Umbilical cord (tissue), 2 donors: ENCODE measurements at places on chromosomes 13 and 19.

DNA sequence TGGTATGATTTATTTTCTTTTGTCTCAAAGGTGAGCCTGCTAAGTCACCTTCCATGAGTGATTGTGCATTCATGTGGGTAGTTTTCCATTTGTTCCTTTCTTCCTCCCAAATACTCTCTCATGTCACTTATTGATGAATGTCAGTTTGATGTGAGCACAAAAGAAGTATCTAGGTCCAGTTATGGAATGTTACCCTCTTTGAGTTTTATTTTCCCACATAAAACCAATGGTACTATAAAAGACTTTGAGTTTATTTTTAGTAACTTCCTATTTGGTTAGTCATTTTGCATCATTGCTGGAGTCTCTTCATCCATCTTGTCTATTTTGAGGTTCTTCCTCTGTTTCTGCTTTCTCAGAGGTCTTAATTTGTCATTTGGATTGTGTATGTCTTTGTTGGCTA is 321.3 kb downstream of the GPC6 start:
- DNase-seq, result no peak

DNA sequence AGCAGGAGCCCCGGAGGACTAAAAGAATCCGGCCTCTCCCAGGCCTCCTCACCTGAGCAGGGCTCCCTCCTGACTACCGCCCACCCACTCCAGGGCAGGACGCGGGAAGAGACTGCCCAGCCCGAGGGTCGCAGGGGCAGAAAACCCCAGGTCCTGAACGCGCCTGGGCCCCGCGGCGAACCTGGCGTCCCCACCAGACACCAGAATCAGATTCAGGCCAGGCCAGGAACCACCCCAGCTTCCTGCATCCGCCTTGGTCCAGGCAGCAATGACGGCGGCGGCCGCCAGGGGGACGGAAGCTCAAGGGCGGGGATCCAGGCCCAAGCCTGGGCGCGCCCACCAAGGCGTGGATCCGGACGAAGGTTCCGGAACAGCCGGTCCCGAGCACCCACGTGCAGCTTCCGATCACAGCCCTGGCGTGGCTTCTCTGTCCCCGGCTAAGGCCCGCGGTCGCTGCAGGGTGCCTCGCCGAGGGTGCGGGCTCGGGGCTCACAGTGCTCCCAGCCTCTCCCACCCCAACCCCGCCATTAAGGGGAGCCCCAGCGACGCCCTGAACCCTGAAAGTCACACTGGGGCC is 3.6 kb downstream of the LGALS7 start:
- peak; percentile 88 for DNase-seq

GRCh38 chr13:62035981-62036380 is 620.3 kb upstream of the PCDH20 start:
- no peak for DNase-seq

DNA sequence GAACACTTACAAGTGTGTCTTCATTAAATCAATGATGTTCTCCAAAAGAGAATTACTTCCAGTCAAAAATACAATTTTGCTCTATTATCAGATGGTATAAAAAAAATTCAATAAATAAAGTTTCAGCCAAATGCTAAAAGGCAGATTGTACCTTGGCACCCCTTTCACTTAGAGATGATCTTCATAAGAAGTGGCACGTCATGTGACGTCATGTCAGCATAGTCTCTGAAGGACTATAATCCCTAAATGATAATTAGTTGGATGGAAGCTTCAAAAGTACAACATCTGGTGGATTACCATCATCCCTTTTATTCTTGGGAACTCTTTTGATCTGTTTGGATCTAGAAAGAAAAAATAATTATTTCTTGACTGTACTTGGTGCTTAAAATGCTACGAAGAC is 335.5 kb upstream of the EDNRB start:
- DNase-seq, result no peak

DNA sequence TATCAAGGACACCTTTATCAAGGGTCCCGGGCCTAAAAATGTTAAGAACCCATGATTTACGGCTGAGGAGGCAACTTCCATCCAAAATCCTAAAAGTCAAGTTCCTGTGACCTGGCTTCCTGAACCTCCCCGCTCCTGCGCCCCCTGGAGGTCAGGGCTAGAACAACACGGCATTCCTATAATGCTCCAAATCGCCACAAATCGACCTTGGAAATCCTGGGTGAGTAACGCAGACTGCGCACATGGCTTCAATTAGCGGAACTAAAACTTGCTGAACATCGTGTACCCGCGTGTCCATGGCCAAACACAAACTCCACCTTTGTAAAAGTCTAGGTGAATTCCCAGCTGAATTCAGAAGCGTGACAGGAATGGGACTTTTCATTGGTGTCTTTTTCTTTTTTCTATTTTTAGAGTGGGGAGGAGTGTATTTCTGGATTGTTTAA is 4.3 kb upstream of the C5AR1 start:
- peak; percentile 33 for DNase-seq

DNA sequence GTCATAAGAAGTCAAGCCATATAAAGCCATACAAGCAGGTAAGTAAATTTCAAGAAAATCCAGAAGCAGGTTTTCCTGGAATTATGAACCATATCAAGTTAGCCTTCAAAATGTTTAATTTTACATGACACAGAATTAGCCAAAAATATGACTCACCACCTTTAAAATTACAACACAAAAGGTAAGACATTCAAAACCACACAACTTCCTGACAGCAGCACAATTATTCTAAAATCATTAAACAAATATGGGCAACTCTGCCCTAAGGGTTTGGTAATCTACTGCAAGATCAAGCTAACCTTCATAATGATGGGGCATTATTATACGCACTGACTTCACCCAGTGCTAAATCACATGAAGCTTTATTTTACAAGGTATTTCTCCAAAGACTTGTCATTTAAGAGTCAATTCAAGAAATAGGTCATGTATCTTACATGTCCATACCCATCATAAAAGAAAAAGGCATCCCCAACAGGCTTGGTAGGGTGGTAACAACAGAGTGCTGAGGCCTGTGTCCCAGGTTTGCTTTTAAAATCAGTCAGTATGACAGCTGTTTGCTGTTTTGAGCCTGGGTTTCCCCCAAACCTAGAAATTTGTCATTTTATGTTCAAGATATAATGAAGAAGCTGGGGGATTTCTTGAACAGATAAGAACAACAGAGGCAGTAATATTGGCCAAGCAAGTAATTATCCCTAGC is 15.2 kb downstream of the RCBTB1 start:
- DNase-seq, result no peak

DNA sequence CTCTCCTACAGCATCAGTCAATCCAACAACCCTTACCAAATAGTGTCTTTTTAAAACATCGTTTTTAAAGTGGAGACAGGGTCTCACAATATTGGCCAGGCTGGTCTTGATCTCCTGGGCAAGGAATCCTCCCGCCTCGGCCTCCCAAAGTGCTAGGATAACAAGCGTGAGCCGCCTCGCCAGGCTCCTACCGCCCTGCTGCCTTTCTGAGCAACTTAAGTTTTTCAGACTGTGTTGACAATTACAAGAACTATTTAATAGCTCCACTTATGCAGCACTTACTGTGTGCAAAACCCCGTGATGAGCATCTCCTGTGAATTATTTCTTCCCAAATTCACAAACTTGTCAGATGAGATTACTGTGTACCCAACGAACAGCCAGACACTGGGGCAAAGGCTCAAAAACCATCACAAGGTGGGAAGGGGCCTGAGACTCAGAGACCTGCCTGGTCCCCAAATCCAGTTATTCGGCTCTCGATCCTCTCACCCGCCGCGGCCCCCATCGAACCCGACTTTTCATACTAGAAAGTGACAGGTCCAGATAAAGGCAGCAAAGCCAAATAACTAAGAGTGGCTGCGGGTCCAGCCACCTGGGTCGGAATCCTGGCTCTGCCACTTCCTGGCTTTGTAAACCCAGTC is 581 bp downstream of the RPL18 start:
- DNase-seq, result no peak

DNA sequence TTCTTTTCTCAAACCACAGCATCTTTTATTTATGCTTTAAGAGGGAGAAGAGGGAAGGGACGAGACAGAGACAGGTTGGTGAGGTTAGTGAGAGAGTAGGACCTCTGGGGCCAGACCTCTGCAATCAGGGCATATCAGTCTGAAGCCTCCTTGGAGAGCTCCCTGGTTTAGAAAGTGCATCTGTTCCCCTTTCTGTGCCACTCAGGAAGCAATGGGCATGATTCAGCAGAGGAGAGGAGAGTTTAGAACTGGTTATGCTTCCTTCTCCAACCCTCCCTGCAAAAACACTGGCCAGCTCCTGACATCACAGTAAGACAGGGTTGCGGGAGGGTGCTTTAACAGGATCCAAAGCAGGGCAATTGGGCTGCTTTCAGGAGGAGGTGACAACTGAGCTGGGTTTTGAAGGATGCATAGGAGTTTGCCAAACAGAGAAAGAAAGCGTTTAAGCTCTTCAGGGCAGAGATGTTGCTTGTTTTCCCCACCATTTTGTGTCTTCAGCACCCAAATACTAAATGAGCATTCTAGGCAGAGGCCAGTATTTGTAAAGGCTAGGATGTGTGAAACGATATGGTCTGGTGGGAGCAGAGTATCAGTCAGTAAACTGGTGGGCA is 33.1 kb downstream of the CERS4 start:
- no peak for DNase-seq

DNA sequence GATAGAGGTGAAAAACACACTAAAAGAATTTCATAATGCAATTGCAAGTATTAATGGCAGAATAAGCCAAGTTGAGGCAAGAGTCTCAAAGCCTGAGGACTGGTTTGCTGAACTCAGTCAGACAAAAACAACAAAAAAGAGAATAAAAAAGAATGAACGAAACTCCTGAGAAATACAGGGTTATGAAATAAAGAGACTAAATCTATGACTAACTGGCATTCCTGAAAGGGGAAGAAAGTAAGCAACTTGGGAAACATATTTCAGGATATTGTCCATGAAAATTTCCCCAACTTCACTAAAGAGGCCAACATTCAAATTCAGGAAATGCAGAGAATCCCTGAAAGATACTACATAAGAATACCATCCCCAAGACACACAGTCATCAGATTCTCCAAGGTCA is 47.8 kb downstream of the UBL3 start:
- no peak for DNase-seq

DNA sequence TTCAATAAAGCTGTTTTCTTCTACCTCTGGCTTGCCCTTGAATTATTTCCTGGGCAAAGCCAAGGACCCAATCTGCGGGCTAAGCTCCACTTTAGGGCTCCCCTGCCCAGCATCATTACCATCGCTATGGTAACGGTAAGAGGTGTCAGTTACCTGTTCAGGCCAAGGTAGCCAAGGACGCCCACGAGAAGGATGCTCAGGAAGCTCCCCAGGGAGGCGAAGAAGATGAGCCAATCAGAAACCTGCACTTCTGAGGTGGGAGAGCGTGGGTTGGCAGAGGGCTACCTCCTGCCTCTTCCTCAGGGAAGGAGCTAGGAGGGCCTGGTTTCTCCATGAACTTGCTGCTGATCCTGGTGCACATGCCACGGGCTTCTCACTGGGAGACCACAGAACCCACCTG is 24.7 kb downstream of the IL12RB1 start:
- DNase-seq, result no peak

GRCh38 chr13:112784811-112785482 is 95.1 kb downstream of the ATP11A start:
- DNase-seq, result no peak

GRCh38 chr19:15197942-15198341 is 2.9 kb downstream of the NOTCH3 start:
- no peak for DNase-seq

- DNase-seq, result no peak
These were observed 21.6 kb downstream of the VSTM1 start for GRCh38 chr19:54041969-54042606.

GRCh38 chr13:113907635-113908617 is 44.0 kb upstream of the GAS6 start:
- peak; percentile 84 for DNase-seq

GRCh38 chr19:7868671-7869452 is 5.3 kb downstream of the PRR36 start:
- DNase-seq, result peak; percentile 69

DNA sequence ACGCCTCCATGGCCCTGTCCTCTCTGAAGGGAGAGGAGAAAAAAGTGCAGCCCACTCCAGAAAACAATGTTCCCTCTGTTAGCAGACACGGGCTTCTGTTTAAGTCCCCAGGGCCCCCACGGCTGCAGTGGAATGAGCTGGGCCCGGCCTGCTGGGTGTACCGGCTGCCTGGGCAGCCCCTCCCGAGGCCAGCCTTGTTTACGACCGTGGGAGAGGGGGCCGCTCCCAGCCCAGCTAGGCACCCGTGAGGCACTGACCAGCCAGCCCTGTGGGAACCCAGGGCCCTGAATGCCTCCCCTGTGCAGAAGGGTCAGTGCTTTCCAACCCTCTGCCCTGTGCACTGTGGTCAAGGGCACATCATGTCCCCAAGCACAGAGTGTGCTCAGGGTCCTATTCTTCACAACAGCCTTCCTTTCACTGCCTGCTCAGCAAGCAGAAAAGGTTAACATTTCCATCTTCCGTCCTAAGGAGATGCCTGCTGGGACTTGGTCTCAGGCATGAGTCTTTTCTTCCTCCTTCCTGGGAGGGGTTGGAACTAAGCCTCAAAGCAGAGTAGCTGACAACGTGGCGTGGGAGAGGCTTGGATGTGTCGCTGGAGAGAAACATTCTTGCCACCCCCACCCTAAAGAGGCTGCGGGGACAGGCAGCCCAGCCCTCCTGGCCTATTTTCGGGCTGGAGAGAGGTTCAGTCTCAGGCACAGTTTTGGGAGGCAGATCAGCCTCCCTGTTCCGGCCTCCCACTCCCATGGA is 90.1 kb downstream of the RGCC start:
- peak; percentile 85 for DNase-seq

DNA sequence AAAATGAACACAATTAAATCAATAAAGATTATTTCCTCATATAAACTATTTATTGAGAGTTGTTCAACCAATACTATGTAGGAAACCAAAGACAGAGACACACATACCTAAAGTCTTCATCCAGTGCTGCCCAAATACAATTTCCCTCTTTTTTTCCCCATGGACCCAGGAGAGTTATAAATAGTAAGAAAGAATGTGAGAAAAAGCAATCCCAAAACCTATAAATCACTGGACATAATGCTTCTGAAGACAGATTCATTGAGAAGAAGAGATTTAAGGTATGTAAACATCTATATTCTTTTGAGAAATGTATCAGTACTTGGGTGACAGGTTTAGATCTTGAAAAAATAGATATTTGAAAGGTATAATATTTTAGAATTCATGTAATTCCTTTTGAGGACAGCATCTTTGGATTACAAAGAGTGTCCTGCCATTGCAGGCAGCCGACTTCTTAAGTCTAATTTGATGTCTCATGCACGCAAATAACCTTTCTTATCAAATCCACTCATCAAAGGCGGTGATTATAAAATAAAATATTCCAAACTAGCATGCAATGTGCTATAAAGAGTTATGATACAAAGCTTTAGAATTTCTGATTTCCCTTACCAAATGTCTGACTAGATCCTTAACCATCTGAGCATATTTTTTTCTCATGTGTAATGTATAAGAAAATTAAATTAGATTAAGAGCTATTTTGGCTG is 739.4 kb downstream of the LIG4 start:
- no peak for DNase-seq
